Stimulated activated memory B cell treated with anti-CD40 and anti-IgM and Interleukin-4, amounts not matched to agents 10 μg/mL and 1 μg/mL and 100 μg/mL, for 72 hours (primary cell): ENCODE measurements at places on chromosomes 4 and X.
A peak's percentile ranks its signal among the peaks of the same experiment; 100 is the strongest.

DNA sequence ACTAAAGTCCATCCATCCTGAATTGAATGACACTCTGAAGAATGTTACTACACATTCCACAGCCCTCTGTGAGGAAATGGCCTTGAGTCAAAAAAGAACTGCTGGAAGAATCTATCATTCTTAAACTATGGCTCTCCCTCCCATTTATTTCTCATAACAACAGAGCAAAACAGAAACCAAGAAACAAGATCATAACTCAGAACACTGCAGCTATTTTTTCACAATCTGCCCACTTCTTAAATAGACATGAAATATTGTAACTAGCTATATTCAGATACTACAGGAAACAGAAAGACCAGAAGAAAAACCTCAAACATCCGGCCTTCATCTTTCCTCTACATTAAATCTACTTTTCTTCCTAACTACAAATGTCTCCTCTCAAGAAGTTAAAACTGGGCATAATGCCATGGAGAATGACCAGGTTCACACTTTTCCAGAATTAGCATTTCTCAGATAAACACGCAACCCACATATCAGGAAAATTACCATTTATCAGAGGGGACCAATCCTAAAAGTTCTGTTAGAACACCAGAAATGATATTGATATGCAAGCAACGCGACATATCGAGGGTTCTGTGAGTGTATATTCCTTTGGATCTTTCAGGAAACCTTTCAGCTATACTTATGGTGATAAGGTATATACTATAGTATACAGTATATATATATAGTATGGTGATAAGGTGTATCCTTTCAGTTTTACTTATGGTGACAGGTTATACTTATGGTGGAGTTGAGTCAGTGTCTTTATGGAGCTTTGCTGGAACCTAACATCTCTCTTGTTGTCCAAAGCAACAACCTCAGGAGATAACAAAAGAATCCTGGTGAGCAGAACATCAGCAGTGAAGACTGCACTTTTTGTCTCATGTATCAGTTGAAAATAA is 60.4 kb upstream of the IRF2 start:
- ATAC-seq: peak; percentile 46

GRCh38 chrX:20322887-20323286 is 56.2 kb upstream of the RPS6KA3 start:
- no peak for ATAC-seq

DNA sequence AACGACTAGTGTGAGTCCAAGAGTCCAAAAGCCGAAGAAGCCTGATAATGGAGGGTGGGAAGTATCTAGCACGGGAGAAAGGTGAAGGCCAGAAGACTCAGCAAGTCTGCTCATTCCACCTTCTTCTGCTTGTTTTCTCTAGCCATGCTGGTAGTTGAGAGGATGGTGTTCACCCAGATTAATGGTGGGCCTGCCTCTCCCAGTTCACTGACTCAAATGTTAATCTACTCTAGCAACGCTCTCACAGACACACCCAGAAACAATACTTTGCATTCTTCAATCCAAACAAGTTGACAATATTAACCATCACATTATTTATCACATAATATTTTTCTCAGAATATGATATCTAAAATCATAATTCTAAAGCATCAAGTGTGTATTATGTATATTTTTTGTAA is 1055.1 kb upstream of the PCDH10 start:
- ATAC-seq: no peak

DNA sequence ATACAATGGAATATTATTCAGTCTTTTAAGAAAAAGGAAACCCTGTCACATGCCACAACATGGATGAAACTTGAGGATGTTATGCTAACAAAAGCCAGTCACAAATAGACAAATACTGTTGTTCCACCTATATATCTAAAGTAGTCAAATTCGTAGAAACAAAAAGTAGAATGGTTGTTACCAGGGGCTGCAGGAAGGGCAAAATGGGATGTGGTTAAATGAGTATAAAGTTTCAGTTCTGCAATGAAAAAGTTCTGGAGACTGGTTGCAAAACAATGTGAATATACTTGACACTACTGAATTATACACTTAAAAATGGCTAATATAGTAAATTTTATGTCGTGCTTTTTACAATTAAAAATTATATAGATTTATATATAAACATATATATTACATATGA is 12.2 kb downstream of the SPOCK3 start:
- ATAC-seq: peak; percentile 27
